RPMI7951 (cell line): ENCODE measurements at places on chromosomes 6 and 20. TPM values are rescaled to one million over a fixed set of nuclear protein-coding genes. Genes with fewer than 3 reads are reported as not detected.

The PAX1 gene
- total RNA-seq: not detected in 2 replicates

The FITM2 gene
- 9.1 and 14.1 TPM in 2 replicates for total RNA-seq

DNA sequence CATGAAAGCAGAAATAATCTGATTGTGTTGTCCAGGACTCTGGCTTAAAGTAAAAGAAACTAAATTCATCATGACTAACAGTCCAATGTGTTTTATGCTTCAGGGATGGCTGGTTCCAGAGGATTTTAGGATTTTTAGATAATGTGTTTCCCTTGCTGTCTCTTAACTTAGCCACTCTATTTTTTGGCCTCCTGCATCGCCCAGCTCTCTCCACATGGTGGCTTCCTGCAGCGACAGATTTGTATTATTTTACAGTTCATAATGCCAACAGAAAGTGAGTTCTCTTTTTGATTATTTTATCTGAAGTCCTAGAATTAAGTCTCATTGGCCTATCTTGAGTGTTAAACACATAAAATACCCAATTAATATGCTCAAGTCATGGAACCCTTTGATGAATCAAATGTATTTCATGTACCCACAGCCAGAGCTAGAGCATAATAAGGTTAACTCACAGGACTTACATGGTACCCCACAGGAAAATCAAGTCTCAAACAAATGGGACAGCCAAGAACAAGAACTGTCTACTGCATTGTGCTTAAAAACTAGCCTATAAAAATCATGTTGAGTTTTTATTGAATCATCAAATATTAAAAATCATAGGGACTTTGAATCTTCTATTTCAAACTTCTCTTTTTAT lies 582.5 kb downstream of the DOK5 start:
- DNase-seq: no peak

- no peak for DNase-seq
Observed at GRCh38 chr6:155985660-155986138, 530.1 kb upstream of the NOX3 start.

- no peak for DNase-seq
Observed at GRCh38 chr6:43983632-43984031, 143.6 kb downstream of the MRPL14 start.
